ENCODE measurements at places on chromosomes 1 and 21. TPM values are rescaled to one million over a fixed set of nuclear protein-coding genes. Genes with fewer than 3 reads are reported as not detected.

The LAPTM5 gene
- total RNA-seq: 184 TPM

GRCh38 chr1:211588711-211589110, 9.8 kb upstream of the SLC30A1 start:
- no peak overlapping the region for H3K27ac ChIP-seq
- no peak overlapping the region for H3K4me3 ChIP-seq
- H3K4me1 ChIP-seq: peaks cover 14% of the 10 kb centered on the region
- peaks cover 16% of the 10 kb centered on the region for H3K27me3 ChIP-seq
- H3K36me3 ChIP-seq: no peaks in the 10 kb centered on the region

GRCh38 chr1:46671554-46671953, at the start of gene TEX38:
Gene TEX38 (plus strand): TSS chr1:46671854. CDS start chr1:46671935, 81 bp downstream.
- no peak within 1 kb of the TSS for H3K27ac ChIP-seq
- H3K4me3 ChIP-seq: no peak within 1 kb of the TSS
- no peaks in the 10 kb centered on the region for H3K27me3 ChIP-seq
- H3K36me3 ChIP-seq: peaks cover 31% of the 10 kb centered on the region

DNA sequence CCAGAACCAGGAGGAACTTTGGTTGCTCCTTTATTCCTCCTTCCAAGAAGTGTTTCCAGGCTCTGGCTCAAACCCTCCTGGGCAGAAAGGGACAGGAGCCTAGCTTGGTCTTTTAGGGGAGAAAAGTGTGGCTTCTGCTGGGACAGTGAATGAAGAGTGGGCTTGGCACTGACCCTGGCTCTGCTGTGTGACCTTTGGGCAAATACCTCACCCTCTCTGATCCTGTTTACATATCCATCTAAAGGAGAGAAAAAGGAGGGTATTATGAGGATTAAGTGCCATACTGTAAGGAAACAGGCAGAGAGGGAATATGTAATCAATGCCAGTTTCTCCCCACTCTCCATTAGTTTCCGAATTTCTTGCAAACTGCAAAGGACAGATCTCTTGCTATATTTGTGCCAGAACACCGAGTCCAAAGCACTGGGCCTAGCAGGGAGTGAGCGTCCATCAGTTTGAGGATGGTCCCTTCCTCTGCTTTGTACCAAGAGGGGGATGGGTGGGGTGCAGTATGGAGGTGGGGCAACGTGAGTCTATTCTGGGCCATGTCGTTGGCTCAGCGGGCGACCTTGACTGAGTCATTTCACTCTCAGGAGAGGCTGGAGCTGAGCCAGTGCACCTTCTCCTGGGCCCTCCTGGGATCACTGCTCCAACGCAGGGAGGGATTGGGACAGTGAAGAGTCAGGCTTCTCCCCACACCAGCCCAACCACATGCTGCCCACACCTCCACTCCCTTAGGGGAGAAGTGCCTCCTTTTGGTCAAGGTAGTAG, 38.4 kb downstream of the IGSF21 start:
- no peak overlapping the region for H3K27ac ChIP-seq

DNA sequence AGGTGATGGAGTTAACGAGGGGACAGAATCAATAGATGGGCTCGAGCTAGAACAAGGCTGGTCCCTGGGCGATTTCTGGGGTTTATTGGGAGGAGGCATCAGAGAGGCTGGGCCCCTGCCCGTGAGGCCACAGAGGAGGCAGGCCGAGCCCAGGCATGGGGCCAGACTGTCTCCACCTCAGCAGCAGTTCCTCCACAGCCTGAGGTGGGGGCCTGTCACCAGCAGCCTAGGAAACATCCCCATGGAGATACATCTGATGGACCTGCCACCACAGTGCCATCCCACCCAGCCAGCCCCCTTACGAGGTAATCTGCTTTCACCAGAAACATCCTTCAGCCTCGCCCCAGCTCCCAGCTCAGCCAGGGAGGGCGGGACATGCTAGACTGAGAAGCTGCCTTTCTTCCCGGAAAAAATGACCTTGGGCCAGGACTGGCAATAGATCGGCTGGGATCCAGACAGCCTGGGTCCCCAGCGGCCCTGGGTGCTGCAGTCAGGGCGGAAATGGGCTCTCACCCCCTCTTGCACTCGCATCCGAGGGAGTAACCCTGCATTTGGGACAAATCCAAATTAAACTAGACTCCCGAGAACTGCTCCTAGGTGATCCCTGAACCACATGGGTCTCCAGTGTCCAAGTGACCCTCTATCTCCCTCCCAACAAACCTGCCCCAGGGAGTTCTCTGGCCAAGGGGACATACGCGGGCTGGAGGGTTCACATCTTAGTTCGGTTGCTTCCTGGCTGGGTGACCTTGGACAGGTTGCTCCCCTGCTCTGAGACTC, 10.0 kb upstream of the EPHA8 start:
- DNase-seq: no peak
- no peak overlapping the region for H3K27ac ChIP-seq
- H3K4me3 ChIP-seq: no peak overlapping the region
- H3K4me1 ChIP-seq: no peaks in the 10 kb centered on the region
- no peaks in the 10 kb centered on the region for H3K36me3 ChIP-seq

GRCh38 chr1:204930155-204930523, 59.5 kb downstream of the NFASC start:
- H3K36me3 ChIP-seq: no peaks in the 10 kb centered on the region
- H3K27ac ChIP-seq: no peak overlapping the region
- no peak for DNase-seq
- no peaks in the 10 kb centered on the region for H3K27me3 ChIP-seq
- no peaks in the 10 kb centered on the region for H3K4me1 ChIP-seq

GRCh38 chr1:228184152-228184551, 18.5 kb downstream of the IBA57 start:
- no peaks in the 10 kb centered on the region for H3K36me3 ChIP-seq
- peaks cover 5% of the 10 kb centered on the region for H3K4me1 ChIP-seq
- H3K27ac ChIP-seq: no peak overlapping the region
- no peak for DNase-seq

DNA sequence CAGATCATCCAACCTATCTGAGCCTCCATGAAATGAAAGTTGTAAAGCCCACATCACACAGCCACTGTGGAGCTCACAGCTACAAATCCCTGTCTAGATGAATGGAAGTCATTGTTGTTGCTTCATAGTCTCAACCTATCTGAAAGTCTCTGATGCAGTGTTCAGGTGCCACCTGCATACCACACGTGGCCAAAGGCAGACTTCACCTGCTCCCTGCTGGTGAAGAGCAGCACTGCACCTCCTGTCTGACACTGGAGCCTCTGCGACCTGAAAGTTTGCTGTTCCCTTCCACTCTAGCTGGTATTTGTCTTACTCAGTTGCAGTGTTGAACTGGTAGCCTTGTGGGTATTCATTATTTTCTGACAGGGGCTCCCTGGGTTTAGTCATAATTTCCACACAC, 18.4 kb downstream of the LORICRIN start:
- H3K27me3 ChIP-seq: peaks cover 17% of the 10 kb centered on the region
- H3K4me1 ChIP-seq: no peaks in the 10 kb centered on the region
- H3K27ac ChIP-seq: no peak overlapping the region

GRCh38 chr1:192477630-192478029, 97.9 kb upstream of the RGS1 start:
- no peak overlapping the region for H3K27ac ChIP-seq
- H3K4me3 ChIP-seq: no peak overlapping the region
- H3K27me3 ChIP-seq: peaks cover 12% of the 10 kb centered on the region
- no peak for DNase-seq
- H3K4me1 ChIP-seq: peaks cover 3% of the 10 kb centered on the region
- no peaks in the 10 kb centered on the region for H3K36me3 ChIP-seq

GRCh38 chr1:241838897-241839296, 9.1 kb upstream of the EXO1 start:
- H3K27ac ChIP-seq: no peak overlapping the region
- no peaks in the 10 kb centered on the region for H3K36me3 ChIP-seq
- peaks cover 2% of the 10 kb centered on the region for H3K4me1 ChIP-seq
- no peak overlapping the region for H3K4me3 ChIP-seq

The MKNK1 gene
- total RNA-seq: 48.1 TPM

- H3K27ac ChIP-seq: peak overlapping the region; percentile 5
- no peak for DNase-seq
- no peaks in the 10 kb centered on the region for H3K27me3 ChIP-seq
- H3K36me3 ChIP-seq: no peaks in the 10 kb centered on the region
Observed at GRCh38 chr1:51534447-51534846, 15.4 kb upstream of the EPS15 start.

DNA sequence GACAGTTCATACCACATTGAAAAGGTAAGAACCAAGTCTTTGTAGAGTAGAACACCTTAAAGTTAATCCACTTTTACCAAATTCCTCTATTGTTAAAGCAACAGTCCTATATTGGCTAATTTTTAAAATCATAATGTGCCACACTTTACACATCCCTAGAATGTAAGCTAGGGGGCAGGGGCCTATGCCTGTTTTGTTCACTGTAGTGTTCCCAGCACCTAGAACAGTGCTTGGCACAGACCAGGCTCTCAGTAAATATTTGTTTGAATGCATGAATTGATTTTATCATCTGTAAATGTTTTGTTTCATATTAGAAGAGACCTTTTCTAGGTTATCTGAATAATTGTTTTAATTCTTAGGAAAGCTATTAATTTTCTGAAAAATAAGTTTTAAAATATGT, 9.1 kb downstream of the SMAP2 start:
- H3K27ac ChIP-seq: peak overlapping the region; percentile 99
- DNase-seq: no peak
- peaks cover 64% of the 10 kb centered on the region for H3K36me3 ChIP-seq
- peak overlapping the region; percentile 85 for H3K4me3 ChIP-seq

The EDN2 gene
- total RNA-seq: not detected

The OR10J1 gene
- not detected for total RNA-seq

The MAP3K21 gene
- 2.4 TPM for total RNA-seq

DNA sequence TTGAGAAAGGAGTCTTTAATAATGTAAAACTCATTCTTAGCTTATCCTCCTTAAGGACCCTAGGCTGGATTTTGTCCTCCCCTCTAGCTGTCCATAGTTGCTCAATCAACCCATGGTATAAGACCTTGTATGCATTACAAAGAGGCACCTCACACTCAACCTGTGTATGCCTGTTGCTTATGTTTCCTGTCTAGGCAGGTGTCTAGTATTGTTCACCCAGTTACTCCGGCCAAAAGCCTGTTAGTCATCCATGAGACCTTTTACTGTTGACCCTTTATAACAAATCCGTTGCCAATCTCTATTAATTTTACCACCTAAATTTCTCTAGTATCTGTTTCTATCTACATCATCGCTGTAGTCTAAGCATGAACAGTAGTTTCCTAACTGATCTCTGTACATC, 3.7 kb downstream of the LYPLAL1 start:
- no peak overlapping the region for H3K27ac ChIP-seq
- H3K36me3 ChIP-seq: peaks cover 35% of the 10 kb centered on the region
- H3K4me3 ChIP-seq: no peak overlapping the region
- no peak for DNase-seq
- H3K4me1 ChIP-seq: peaks cover 33% of the 10 kb centered on the region

DNA sequence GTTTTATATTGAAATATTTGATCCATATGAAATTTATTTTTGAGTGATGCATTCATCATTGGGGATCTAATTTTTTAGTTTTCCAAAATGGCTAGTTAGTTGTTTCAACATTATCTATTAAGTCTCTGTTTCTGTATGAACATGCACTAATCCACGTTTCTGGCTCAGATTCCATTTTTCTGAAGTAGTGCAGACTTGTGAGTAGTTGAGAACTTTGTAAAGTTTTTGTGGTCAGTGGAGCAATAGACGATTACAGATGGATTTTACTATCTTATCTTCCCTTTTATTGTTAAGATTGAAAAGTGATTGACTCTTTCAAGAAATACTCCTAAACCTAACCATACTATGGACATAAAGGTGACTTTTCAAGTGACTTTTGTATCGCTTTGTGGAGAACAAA, 16.7 kb downstream of the SOAT1 start:
- no peak for DNase-seq
- H3K27me3 ChIP-seq: no peaks in the 10 kb centered on the region
- no peak overlapping the region for H3K27ac ChIP-seq
- H3K4me3 ChIP-seq: no peak overlapping the region
- peaks cover 4% of the 10 kb centered on the region for H3K4me1 ChIP-seq

The NPHS2 gene
- total RNA-seq: not detected

GRCh38 chr1:245858022-245858721, 648.9 kb downstream of the SMYD3 start:
- H3K36me3 ChIP-seq: no peaks in the 10 kb centered on the region
- H3K4me1 ChIP-seq: no peaks in the 10 kb centered on the region
- DNase-seq: no peak
- H3K4me3 ChIP-seq: no peak overlapping the region
- no peak overlapping the region for H3K27ac ChIP-seq
- no peaks in the 10 kb centered on the region for H3K27me3 ChIP-seq

GRCh38 chr1:17857996-17858395, 102.9 kb downstream of the ACTL8 start:
- DNase-seq: no peak
- H3K27me3 ChIP-seq: no peaks in the 10 kb centered on the region
- H3K27ac ChIP-seq: no peak overlapping the region
- H3K36me3 ChIP-seq: no peaks in the 10 kb centered on the region

DNA sequence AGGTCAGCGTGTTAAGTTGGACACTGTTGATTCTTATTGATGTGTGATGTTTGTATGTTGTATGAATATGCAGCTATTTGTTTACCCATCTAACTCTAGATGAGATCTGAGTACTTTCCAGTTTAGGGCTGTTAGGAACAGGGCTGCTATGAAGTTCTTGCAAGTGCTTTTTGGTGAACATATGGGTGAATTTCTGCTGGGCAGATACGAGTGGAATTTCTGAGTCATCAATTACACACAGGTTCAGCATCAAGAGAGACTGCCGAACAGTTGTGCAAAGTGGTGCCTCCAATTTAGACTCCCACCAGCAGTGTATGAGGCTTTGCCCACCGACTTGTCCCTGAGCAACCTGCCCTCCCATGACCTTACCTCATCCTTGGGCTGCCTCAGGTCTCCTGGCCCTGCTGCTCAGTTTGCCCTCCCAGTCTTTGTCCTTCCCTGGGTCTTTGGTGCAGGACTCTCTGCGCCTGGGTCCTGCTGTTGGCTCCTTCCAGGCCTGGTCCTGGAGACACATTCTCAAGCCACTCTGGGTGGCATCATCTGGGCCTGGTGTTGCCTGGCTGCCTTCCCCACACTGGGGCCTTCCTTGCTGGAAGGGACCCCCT, 343.6 kb downstream of the PTPRU start:
- no peak overlapping the region for H3K27ac ChIP-seq
- H3K27me3 ChIP-seq: no peaks in the 10 kb centered on the region
- H3K36me3 ChIP-seq: no peaks in the 10 kb centered on the region
- no peak for DNase-seq
- H3K4me3 ChIP-seq: no peak overlapping the region

All from activated T-helper 2 cell treated with anti-CD3 and anti-CD28 coated beads, Interferon-gamma antibody, Interleukin-2, Interleukin-4, amounts not matched to agents 10 μg/mL and 5 μg/mL and 100 μg/mL, durations not matched to agents 14 hours and 24 hours and 36 hours (primary cell).